ENCODE measurements at places on chromosomes 12 and 14.

DNA sequence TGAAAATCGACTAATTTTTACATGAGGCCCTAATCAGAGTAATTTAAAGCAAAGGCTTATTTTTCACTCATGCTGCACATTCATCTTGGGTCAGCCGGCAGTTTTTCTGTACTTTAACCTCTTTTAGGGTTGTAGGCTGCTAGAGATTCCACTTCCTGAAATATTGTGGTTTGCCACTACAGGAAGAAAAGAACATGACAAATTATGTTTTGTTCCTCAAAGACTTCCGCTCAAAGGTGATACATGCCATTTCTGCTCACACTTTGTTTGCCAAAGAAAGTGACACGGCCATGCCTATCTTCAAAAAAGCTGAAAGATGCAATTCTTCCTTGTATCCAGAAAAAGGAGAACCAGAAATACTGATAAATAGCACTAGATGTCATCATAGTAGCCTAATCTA lies 183.4 kb upstream of the PPFIA2 start:
- DNase-seq, result no peak

DNA sequence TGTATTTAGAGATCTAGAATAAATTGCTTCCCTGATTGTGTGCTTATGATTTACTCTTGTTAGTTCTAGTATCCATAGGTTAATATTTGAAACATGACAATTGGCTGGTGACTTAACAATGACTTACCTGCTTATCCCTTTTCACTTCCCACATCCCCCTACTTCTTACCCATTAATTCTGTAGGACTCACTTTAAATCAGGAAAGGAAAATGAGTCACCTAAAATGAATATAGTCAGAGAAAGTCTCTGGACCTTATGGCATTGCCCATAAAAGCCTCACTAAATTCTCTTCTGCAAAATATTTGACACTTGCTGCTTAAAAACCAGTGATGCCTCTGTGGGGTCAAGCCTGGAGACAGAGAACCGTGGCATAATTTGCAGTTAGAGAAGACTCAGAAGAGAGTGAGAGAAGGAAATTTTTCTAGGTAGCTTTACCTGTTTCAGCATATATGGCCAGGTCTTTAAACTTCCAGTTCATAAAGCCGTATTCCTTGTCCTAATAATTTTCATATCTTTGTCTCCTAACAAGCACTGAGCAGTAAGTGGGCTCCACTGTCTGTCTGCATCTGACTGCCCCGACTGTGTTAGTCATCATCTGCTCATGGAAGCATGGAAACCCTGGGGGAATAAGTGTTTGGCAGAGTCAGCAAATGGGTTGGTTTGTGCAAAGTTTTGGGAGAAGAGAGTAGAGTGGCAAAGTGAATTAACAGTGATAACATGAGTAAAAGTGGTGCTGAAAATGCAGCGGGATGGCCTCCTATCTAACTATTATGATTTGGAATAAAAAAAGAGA lies 294.4 kb downstream of the AKAP6 start:
- DNase-seq, result no peak

- no peak for DNase-seq
Measured at GRCh38 chr12:98123021-98123461, 392.3 kb upstream of the TMPO start.

GRCh38 chr12:87202189-87202588 lies 827.0 kb downstream of the C12orf50 start:
- no peak for DNase-seq

All from non-pigmented ciliary epithelial cell (primary cell).